Muscle of leg (tissue), 16 donors: ENCODE measurements at places on chromosomes 16 and 17. TPM values are rescaled to one million over a fixed set of nuclear protein-coding genes. Genes with fewer than 3 reads are reported as not detected.
A peak's percentile ranks its signal among the peaks of the same experiment; 100 is the strongest.

GRCh38 chr16:7938175-7938574 lies 605.5 kb downstream of the RBFOX1 start:
- H3K27me3 ChIP-seq = no peaks in the 10 kb centered on the region
- peak; percentile 94 for DNase-seq
- peaks cover 7% of the 10 kb centered on the region for H3K4me1 ChIP-seq
- no peak overlapping the region for H3K4me3 ChIP-seq
- H3K36me3 ChIP-seq = no peaks in the 10 kb centered on the region
- no peak overlapping the region for H3K27ac ChIP-seq

TM4SF5 gene
- total RNA-seq = not detected

DNA sequence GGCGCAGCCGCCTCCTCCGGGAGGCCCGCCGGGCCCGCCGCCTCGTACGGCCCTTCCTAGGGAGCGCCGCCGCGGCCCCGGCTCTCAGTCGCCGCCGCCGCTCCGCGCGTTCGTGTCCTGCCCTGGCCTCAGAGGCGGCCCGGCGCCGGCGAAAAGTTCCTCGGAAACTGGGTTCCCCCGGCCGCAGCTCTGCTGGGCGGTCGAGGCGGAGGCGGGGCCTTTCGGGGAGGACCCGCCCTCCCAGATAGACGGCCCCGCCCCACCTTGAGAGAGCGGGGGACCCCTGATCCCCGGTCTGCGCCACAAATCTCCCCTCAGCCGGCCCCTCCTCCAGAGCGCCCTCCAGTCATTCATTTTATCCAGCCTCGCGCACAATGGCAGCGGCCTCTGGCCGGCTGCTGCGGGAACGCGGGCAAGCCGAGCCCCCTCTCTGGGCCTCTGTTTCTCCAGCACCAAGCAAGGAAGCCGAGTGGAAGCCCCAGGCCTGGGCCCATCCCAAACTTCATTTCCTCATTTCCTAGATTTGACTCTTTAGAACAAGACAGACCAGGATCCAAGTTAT lies at the start of gene SREBF1:
Gene SREBF1 (minus strand): TSS at position 169 of the 562 bp plus-strand sequence. CDS start 169 bp downstream, outside the sequence.
- peak within 1 kb of the TSS; percentile 98 for H3K27ac ChIP-seq
- peak; percentile 80 for DNase-seq
- H3K36me3 ChIP-seq = no peaks in the 10 kb centered on the region
- H3K4me1 ChIP-seq = peaks cover 65% of the 10 kb centered on the region

DNA sequence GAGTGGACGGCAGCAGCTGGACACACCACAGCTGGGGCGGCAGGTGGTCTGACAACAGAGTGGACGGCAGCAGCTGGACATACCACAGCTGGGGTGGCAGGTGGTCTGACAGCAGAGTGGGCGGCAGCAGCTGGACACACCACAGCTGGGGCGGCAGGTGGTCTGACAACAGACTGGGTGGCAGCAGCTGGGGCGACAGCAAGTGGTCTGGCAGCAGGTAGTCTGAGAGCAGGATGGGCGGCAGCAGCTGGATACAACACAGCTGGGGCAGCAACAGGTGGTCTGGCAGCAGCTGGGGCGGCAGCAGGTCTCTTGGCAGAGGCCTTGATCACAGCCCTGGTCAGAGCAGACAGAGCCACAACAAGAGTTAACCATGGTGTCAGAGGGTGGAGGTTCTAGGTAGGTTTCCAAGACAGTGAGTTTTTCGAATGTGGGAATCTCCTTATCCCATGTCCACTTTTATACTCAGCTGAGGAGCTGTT lies at the start of gene KRTAP4-1:
Gene KRTAP4-1 (minus strand): TSS at position 432 of the 482 bp plus-strand sequence. CDS start 57 bp downstream, at position 375.
- H3K36me3 ChIP-seq = no peaks in the 10 kb centered on the region
- no peaks in the 10 kb centered on the region for H3K4me1 ChIP-seq
- H3K27me3 ChIP-seq = peaks cover 2% of the 10 kb centered on the region
- H3K4me3 ChIP-seq = no peak within 1 kb of the TSS
- no peak within 1 kb of the TSS for H3K27ac ChIP-seq

CDH5 gene
- total RNA-seq = 50.9 TPM

DNA sequence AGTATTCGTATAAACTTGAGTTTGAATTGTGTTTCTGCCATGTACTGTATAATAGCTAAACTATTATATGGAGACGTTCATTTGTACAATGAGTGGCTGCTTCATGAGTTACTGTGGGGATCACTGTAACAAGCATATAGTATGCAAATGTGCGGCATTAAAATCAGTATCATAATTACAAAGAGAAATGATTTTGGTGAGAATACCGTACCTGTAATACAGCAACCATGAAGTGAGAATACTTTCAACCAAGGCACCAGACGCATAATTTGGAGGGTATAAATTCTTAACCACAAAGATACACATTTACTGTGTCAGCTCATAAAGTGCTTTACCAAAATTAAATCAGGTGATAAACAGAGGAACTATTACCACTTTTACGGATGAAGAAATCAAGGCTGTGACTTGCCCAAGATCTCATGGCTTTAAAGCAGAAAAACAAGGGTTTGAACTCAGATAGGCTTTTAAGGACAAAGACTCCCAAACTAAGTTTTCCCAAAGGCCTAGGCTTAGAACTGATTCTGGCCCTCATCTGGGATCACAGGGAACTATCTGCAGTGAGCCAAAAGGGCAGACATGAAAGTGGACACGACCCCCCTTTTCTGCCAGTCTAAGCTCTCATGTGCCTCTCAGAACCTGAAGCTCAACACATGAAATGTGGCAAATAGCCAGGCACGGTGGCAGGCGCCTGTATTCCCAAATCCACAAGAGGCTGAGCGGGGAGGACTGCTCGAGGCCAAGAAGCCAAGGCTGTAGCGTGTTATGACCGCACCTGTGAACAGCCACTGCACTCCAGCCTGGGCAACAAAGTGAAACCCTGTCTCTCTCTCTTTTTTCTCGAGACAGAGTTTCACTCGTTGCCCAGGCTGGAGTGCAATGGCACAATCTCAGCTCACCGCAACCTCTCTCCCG lies 6.4 kb downstream of the RPS15A start:
- H3K4me3 ChIP-seq = no peak overlapping the region
- no peaks in the 10 kb centered on the region for H3K27me3 ChIP-seq
- no peak for DNase-seq
- H3K36me3 ChIP-seq = peaks cover 57% of the 10 kb centered on the region
